Stimulated activated CD8-positive, alpha-beta memory T cell treated with anti-CD3 and anti-CD28 coated beads, Interleukin-2, amount 100 ng/mL, for 48 hours (primary cell): ENCODE measurements at places on chromosomes 2 and 18.

DNA sequence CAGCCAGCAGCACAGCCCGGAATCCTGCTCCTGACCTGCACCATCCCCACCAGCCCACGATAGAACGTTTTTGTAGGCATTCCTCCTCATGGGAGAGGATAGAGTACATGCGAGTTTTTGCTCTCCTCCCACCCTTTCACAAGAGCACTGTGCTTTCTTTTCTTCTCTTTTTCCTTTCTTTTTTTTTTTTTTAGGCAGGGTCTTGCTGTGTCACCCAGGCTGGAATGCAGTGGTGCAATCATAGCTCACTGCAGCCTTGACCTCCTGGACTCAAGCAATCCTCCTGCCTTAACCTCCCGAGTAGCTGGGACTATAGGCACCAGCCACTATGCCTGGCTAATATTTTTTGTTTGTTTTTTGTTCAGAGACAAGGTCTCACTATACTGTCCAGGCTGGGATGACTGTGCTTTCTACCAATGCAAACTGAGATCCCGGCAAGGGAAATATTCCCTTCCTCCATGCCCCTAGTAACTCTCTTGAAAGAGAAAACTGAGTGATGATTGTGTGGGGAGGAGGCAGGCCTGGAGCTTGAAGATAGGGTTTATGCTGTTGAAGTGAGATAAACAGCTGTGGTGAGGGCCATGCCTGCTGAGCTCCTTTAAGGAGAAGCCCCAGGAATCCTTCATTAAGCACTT, 82.6 kb upstream of the TXNDC2 start:
- DNase-seq: no peak

- DNase-seq: no peak
These were observed 678.3 kb upstream of the ID2 start for GRCh38 chr2:8003462-8004075.

DNA sequence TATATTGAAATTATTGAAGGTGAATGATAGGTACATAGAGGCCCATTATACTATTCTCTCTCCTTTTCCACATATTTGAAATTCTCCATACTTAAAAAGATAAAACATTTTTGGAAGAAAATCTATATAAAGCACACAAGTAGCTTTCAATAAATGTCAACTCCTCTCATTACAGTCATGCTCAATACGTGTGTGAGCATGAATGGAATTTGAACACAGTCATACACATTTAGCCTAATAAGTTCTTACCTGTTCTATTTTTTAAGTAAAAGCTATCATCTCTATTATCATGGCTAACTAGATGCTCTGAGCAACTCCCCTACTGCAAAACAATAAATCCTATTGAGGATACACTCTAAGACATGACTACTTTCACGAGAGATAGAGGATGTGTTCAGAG, 41.9 kb upstream of the SPATS2L start:
- DNase-seq: no peak

DNA sequence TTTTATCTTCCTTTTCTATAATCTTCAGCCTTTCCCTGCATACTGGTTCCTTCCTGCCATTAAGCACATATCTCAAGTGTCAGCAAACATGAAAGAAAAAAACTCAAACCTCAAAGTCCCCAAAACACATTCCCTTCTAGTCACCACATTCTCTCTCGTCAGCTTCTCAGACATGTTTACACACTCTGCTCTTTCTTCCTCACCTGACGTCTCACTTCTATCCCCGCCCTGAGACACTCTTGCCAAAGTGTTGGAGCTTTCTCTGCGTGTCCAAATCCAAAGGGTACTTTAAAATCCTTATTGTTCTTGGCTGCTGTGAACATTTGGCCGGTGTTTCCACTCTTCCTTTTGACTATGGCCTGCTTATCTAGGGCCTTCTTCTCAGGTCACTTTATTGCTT, 47.9 kb downstream of the SOX11 start:
- DNase-seq: no peak

DNA sequence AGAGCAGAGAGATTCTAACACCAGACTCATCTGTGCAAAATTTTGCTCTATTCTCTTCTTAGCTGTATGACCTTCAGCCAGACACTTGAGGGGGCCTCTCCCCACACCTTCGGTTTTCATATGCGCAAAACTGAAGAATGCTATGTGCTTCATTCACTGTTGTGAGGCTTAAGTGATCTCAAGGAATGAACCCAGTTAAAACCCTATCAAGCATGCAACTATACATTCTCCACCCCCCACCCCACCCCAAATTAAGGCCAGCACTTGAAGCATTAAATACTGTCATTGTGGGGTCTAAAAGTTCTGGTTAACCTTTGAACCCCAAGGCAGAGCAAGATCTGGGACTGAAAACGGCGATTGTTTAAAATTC, 10.0 kb downstream of the PCARE start:
- no peak for DNase-seq

DNA sequence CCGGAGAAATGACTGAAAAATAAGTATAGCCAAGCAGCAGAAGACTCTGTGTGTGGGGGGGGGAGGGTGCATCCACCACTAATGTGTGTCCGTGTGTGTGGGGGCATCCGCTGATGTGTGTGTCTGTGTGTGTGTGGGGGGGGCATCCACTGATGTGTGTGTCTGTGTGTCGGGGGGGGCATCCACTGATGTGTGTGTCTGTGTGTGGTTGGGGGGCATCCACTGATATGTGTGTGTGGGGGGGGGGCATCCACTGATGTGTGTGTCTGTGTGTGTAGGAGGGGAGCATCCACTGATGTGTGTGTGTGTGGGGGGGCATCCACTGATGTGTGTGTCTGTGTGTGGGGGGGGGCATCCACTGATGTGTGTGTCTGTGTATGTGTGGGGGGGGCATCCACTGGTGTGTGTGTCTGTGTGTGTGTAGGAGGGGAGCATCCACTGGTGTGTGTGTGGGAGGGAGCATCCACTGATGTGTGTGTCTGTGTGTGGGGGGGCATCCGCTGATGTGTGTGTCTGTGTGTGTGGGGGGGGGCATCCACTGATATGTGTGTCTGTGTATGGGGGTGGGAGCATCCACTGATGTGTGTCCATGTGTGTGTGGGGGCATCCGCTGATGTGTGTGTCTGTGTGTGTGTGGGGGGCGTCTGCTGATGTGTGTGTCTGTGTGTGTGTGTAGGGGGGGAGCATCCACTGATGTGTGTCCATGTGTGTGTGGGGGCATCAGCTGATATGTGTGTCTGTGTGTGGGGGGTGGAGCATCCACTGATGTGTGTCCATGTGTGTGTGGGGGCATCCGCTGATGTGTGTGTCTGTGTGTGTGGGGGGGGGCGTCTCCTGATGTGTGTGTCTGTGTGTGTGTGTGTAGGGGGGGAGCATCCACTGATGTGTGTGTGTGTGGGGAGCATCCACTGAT, 125.0 kb downstream of the NFATC1 start:
- DNase-seq: no peak

GRCh38 chr2:100919316-100919715, 82.8 kb upstream of the RPL31 start:
- DNase-seq: no peak

- no peak for DNase-seq
These were observed 7.7 kb downstream of the CYP1B1 start for GRCh38 chr2:38068234-38068633.

GRCh38 chr2:116810645-116811044, 1003.8 kb upstream of the DDX18 start:
- no peak for DNase-seq

DNA sequence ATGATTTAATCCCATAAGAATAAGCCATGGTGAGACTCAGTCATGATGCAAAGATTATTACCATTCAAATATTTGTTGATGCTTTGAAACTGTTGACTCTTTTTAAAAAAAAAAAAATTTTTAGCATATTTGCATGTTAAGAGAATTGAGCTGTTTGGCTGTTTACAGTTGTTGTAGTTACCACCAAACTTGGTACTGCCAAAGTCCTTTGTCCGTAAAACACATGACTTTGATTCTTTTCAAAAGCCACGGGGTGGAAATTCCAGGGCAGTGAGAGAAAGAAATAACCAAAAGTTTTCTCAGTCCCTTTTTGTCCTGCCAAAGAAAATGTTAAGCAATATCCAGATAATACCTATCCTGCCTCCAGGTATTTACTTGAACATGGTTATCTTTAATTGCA, 474.8 kb downstream of the METTL4 start:
- DNase-seq: no peak

GRCh38 chr2:25168256-25169072, at the start of gene POMC:
Gene POMC, minus strand, starts transcription at chr2:25168580. Its CDS starts 3,808 bp downstream, at chr2:25164772.
- DNase-seq: no peak

DNA sequence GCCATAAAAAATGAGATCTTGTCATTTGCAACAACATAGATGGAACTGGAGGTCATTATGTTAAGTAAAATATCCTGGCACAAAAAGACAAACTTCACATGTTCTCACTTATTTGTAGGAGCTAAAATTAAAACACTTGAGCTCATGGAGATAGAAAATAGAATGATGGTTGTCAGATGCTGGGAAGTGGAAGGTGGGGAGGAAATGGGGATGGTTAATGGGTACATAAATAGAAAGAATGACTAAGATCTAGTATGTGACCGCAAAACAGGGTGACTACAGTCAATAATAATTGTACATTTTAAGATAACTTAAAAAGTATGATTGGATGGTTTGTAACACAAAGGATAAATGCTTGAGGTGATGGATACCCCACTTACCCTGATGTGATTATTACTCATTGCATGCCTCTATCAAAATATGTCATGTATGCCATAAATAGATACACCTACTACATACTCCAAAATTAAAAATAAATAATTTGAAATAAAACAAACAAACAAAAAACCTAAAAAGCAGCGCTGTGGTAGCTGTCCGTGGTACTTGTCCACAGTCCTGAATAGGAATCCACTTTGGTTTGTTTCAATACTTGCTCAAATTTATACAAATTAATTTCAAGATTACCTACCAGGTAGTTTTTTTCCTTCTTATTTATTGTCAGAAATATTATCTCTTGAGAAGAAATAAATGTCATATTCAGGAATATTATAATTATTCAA, 224.5 kb downstream of the DLGAP1 start:
- no peak for DNase-seq

DNA sequence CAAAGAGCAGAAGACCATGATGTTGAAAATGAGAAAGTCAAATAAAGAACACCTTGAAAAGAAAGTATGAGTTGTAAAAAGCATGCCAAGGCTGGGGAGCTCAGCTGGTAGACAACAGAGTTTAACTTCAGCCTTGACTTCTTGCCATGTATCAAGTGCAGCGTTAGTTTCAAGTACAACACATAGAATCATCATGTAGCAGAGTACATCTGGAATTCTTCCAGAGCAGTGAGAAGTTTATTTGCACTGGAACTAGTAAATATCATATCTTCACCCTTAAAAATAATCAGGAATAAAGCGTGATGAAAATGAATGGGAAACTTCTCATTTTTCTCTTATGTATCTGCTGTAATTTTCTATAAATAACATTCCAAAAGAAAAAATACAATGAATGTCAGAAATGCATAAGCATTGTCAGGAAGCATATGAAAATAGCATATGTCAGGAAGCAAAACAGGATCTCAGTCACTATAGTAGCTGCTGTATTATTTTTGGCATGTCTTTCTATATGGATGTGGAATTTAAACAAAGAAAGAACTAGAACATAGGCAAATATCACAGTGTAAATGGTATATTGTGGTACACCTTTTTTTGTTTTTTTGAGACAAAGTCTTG, 10.1 kb upstream of the SULT1C4 start:
- DNase-seq: no peak

DNA sequence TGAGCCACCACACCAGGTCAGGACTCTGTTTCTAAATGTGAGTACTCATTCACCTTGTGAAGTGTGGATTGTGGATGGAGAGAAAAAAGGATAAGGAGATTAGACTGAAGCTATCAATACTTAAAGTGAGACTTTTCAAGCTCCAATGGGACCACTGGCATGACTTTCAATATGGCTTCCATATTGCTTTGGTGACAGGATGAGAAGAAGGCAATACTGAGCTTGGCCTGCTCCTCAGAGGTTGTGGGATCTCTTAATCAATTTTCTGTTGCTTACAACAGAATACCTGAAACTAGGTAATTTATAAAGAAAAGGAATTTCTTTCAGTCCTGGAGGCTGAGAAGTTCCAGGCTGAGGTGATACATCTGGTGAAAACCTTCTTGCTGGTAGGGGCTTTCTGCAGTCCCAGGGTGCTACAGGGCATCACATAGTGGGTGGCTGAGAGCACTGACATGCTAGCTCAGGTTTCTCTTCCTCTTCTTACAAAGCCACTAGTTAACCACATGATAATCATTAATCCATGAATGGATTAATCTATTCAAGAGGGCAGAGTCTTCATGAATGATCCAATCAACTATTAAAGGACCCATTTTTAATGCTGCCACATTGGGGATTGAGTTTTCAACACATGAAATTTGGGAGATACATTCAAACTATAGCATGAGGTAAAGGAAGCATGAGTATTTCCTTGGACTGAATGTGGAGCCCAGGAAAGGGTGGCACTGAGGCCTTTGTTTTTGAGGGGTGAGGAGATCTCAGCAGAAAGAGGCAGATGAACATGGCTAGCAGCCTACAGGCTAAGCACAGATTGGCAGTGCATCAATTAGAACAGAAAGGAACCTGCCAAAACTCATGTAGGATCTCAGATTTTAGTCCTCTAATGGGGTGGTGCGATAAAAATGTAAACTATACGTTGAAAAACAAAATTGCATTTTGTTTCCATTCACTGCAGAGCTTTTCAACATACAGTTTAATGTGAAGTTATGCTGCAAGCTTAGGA, 274.5 kb downstream of the PIK3C3 start:
- no peak for DNase-seq

GRCh38 chr2:55859875-55860274, 63.7 kb downstream of the EFEMP1 start:
- no peak for DNase-seq

GRCh38 chr2:240898108-240898730, 2.3 kb upstream of the MAB21L4 start:
- no peak for DNase-seq

- DNase-seq: no peak
These were observed 795.5 kb upstream of the CDH2 start for GRCh38 chr18:28972333-28972907.

DNA sequence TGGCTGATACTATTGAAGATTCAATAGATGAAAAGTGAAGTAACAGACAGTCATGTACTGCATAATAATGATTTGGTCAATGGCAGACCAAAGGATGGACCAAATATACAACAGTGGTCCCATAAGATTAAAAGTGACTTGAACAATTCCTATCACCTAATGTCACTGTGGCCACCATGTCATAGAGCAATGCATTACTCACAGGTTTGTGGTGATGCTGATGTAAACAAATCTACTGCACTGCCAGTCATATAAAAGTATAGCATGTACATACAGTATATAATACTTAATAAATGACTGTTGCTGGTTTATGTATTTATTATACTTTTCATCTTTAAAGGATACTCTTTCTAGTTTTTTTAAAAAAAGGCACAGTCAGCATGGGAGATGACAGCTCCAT, 99.9 kb downstream of the USP34 start:
- DNase-seq: no peak

- no peak for DNase-seq
These were observed 28.0 kb upstream of the KCMF1 start for GRCh38 chr2:84942964-84943421.
